Lung (tissue), 17 donors: ENCODE measurements at places on chromosomes 7 and 10.
A peak's percentile ranks its signal among the peaks of the same experiment; 100 is the strongest.

DNA sequence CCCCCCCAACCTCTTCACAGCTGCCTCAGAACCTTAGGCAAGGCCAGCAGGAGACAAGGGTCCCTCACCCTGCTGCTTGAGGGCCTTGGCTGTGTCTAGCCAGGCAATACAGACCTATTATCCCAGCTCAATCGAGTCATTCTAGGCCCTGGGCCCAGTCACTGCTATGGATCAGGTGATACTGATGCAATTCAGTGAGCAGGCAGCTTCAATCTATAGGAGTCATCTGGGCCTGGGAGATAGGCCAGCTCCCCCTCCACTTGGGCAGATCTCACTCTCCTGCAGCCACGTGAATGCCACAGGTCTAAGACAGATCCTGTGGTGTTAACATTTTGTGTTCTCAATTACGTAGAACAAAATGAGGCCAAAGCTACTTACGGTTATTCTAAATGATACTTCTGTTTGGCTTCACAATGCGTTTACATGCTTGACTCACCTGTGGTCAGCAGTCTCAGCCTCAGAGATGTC is 68.0 kb upstream of the LRRC4 start:
- no peak for DNase-seq

DNA sequence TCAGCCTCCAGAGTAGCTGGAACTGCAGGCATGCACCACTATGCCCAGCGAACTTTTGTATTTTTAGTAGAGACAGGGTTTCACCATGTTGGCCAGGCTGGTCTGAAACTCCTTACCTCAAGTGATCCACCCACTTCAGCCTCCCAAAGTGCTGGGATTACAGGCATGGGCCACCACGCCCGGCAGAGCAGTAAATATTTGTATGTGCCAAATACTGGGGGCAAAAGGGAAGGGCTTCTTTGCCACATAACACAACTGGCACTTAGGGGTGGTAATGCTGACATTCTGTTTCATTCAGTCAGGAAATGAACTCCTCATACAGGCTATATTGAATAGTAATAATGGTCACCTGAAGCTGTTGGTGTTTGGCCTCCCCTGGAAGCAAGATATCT is 41.6 kb downstream of the ACSM6 start:
- DNase-seq: no peak

DNA sequence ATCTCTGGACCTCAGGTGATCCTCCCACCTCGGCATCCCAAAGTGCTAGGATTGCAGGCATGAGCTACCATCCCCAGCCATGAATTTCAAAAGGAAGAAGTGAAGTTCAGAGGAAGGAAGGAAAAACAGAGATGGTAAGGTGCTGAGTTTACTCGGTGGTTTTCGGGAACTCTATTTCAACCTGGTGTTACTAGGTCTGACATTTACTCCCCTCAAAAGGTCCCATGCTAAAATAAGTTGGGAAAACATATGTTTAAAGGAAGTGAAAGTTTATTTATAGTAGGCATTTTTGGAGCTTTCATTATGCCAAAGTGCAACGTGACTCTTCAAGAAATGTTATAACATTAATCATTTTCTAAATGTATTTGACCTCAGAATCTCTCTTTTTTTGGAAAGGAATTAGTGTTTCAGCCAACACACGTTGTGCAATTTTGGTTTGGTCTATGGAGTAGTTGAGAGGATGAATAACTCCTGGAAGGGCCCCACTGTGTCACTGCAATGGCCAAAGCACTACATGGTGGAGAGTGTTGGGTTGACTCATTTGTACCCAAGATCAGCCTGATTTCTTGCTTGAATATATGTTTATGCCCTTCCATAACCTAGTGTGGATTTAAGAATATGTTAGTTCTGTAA is 114.7 kb upstream of the FAM171A1 start:
- DNase-seq: peak; percentile 74

DNA sequence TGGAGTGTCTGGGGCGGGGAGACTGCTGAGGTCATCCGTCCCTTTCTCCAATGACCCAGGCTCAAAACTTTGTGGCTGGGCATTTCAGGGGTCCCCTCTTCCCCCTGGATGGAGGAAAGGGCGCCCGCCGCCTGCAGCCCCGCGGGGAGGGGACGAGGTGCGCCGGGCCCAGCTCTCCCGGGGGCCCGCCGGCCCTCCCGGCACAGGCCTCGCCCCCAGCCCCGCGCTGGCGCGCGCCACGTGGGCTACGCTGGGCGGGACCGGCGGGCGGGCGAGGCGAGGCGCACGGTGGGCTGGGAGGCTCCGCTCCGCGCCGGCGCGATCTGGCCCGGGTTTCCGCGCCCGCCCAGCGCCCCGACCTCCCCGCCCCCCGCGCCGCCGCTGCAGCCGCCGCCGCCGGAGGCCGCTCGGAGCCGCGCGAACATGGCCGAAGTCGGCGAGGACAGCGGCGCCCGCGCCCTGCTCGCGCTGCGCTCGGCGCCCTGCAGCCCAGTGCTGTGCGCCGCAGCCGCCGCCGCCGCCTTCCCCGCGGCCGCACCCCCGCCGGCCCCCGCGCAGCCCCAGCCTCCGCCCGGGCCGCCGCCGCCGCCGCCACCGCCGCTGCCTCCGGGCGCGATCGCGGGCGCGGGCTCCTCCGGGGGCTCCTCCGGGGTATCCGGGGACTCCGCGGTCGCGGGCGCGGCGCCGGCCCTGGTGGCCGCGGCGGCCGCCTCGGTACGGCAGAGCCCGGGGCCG is at the start of gene FOXK1:
TSS of gene FOXK1 (plus strand) at position 410 of the 735 bp plus-strand sequence. CDS start at position 424, 14 bp downstream.
- DNase-seq: peak; percentile 83

- peak; percentile 24 for DNase-seq
Observed at GRCh38 chr7:143323653-143324052, 7.7 kb downstream of the CLCN1 start.

- DNase-seq: peak; percentile 70
Observed at GRCh38 chr7:3949242-3949640, 648.2 kb downstream of the SDK1 start.

DNA sequence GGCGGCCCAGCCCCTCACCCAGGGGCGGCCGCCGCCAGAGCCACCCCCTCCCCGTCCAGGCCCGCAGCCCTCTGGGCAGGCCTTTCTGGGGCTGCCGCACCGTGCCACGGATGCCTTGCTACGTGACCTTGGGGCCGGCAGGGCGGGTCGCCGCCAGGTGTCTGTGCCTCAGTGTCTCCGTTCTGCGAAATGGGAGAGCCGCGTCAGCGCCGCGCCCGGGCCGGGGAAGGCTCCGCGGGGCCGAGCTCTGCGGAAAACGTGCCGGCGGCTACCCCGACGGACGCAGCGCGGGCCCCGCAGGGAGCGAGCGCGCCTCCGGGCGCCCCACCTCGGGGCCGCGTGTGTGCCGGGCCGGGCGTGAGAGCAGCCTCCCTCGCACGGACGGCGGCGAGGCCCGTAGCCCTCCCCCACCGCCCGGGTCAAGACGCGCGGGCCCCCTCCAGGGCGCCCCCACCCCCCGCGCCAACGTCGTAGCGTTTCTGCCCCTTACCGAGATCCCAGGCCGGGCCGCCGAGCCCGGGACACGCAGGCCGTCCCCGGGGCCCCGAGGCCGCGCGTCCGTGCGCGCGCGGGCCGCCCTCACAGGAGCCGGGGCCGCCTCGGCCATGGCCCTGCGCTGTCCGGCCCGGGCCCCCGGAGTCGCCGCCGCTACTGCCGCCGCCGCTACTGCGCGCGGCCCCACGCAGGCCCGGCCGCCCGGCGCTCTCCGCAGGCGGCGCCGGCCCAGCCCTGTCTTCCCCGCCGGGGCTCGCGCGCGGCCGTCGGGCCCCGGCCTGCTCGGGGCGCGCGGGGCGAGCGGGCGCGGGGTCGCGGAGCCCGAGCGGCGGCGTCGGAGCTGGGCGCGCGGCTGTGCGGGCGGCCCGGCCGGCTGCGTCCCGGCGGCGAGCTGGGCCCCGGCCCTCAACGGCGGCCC is 1.1 kb downstream of the ZNF777 start:
- DNase-seq: peak; percentile 25

- DNase-seq: no peak
Observed at GRCh38 chr7:149865437-149865836, 8.3 kb upstream of the ATP6V0E2 start.

DNA sequence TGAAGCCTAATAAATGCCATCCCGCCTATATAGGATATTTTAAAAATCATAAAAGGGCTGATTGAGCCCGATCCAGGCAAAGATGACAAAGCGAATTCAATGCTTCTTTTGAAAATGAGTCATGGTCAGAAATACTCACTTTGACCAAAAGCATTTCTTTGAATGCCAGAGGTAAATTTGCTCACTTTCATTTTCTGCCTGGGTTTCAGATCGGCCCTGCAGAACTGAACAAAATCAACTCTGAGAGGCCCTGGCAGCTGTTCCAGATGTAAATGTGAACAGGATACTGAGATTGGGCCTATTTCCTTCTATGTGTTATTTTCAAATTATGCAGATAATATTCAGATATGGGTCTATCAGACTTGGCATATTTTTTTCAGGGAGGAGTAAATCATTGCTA is 114.8 kb upstream of the ARID5B start:
- DNase-seq: peak; percentile 55

DNA sequence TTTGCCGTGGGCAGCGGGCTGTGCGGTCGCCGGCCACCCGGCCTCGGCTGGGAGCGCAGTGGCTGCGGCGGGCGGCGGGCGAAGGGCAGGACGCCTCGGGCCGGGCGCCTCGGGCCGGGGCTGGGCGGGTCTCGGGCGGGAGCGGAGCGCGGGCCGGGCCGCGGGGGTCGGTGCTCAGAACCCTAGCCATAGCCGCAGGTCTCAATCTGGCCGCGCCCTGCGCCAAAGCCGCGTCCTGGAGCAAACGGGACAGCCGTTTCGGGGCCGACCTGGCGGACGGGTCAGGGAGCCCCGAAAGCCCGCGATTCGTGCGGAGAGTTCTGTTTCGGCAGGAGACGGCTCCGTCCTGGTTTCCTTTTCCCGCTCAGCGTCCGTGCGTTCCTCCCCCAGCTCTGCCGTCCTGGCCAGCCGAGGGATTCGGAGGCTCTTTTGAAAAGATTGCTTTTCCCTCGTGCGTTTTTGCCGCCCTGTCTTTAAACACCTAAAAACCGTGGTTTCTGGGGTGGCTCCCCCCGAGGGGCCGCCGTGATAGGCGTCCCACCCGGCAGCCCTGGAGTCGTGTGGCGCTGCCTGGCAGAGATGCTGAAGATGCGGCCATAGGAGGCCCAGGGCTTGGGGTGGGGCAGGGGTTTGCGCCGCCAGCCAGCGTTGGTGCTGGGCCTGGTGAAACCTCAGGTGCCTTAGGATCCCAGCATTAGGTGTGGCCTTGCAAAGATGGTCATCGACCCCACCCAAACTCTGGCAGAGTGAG is 727 bp downstream of the RET start:
- no peak for DNase-seq

GRCh38 chr10:118865998-118866693 is 111.4 kb upstream of the CACUL1 start:
- peak; percentile 87 for DNase-seq

DNA sequence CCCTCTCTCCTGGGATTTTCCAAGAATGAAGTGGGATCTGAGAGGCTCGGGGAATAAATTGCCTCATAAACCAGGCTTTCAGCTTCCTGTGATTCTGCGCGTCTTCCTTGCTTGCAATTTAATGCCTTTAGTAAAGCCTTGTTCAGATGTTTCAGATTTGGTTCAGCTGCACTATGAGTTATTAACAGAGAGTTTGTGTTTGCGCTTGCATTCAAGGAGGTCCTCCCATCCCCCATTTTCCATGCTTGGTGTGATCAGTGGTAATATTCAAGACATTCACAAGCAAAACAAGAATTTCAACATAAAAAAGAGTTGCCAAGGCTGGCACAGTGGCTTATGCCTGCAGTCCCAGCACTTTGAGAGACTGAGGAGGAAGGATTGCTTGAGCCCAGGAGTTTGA is 1068.9 kb downstream of the TYW1 start:
- peak; percentile 14 for DNase-seq

GRCh38 chr7:23277359-23277989 is 21.7 kb upstream of the MALSU1 start:
- DNase-seq: peak; percentile 41

DNA sequence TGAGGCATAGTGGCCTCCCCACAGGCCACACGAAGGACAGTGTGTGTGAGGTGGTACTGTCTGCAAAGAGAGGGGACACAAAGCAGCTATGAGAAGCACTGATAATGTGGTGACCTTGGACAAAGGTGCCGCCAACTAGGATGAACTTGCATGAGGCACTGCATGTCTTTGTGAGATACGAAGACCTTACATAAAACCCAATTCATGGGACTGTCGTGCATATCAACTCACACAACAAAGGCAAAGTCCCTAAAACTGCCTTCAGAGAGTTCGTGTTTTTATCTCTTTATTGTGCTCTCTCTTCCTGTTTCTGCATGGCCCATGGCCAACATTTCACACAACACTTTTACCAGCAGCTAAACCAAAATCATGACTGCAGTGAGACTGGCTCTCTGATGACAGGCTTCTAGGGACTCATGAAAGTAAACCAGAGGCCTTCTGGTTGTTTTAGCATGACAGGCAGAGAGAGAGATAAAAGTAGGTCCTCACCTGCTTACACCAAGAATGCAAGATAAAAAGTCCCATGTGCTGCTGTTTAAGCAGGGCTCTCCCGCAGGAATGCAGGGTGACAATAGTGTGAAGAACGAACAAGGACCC is 347.8 kb downstream of the ELMO1 start:
- peak; percentile 59 for DNase-seq

DNA sequence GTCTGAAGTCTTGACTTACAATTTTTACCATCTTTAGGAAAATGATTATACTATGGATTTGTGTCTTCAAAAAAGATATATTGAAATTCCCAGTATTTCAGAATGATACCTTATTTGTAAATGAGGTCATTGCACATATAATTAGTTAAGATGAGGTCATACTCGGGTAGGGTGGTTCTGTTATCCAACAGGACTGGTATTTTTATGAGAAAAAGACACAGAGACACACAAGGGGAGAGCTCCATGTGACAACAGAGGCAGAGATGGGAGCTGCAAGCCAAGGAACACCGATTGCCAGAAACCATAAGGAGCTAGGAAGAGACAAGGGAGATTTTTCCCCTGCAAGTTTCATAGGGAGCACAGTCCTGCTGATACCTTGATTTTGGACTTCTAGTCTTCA is 356.9 kb downstream of the ARL4A start:
- DNase-seq: no peak

DNA sequence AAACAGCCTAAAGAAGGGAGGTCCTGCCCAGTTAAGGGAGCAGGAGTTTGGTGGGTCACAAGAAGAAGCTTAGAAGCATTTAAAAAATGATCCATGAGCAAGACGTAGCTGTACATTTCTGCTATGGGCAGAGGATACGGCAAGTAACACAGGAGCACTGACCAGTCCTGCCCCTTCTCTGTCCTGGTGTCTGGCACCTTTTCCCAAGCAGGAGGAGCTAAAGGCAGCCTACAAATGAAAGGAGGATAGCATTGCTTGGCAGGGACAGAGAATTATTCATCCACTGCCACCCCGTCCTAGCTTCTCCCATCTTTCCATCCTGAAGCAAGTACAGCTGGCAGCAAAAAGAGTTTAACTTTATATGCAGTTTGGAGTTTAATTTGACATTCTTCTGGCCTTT is 1077.6 kb downstream of the TYW1 start:
- no peak for DNase-seq

GRCh38 chr10:11339660-11340059 is 271.8 kb downstream of the USP6NL start:
- DNase-seq: no peak

GRCh38 chr10:73899423-73899822 is 11.5 kb upstream of the PLAU start:
- DNase-seq: no peak

- no peak for DNase-seq
Observed at GRCh38 chr7:94906065-94906851, 1.1 kb upstream of the PPP1R9A start.
